Mucosa of descending colon (tissue), 3 donors: ENCODE measurements at places on chromosomes 5 and 9.

- DNase-seq: no peak
These were observed 54.8 kb downstream of the SAXO1 start for GRCh38 chr9:18978188-18978587.

- DNase-seq: no peak
These were observed 9.0 kb upstream of the MEGF10 start for GRCh38 chr5:127281609-127282008.

DNA sequence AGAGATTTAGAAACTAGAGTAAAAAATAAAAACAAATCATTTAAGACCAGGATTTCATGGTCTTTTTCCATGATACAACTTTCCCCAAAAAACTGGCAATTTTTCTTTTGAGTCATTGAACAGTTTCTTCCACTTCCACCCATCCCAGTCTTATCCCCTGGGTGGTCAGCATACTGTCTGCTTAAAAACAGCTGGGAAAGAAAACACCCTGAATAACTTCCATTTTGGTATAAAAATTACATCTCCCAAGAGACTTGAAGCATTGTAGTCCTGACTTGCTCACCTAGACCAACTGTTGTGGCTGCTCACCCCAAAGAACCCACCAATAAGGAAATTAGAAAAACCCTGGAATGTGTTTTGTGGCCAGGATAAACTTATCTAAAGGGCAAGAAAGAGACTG lies 731.3 kb downstream of the NR2F1-AS1 start:
- no peak for DNase-seq

DNA sequence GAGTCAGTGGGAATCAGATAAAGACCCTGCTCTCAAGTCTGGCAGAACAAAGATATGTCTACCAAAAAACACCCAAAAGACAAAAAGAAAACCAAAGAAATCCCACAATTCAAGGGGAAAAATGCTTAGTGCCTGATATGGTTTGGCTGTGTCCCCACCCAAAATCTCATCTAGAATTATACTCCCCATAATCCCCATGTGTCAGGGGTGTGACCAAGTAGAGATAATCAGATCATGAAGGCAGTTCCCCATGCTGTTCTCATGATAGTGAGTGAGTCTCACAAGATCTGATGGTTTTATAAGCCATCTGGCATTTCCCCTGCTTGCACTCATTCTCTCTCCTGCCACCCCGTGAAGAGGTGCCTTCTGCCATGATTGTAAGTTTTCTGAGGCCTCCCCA lies 13.4 kb downstream of the FBXO10 start:
- DNase-seq: no peak

- DNase-seq: no peak
These were observed 92.5 kb downstream of the MSX2 start for GRCh38 chr5:174816858-174817257.

DNA sequence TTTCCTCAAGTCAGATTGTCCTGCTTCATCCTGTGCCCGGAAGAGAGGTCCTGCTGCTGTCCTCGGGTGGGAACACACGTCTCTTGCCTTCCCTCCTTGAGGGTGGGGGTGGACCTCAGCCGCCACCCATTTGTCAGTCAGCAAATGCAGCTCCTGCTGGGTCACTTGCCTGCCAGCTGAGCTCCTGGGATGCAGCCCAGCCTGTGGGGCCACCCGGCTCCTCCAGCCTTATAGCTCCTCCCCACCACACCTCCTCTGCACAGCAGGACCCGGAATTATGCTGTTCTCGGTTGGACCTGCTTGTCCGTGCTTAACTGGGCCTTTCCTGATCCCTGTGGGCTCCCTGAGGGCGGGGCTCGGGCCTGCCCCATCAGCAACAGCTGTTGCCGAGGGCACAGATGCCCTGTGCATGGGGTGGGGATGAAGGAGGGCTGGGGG lies 52.7 kb downstream of the RXRA start:
- DNase-seq: peak; percentile 67

- DNase-seq: no peak
These were observed 159.8 kb downstream of the ZSWIM6 start for GRCh38 chr5:61491861-61492260.

GRCh38 chr9:86287013-86287412 lies 4.7 kb upstream of the ISCA1 start:
- no peak for DNase-seq

DNA sequence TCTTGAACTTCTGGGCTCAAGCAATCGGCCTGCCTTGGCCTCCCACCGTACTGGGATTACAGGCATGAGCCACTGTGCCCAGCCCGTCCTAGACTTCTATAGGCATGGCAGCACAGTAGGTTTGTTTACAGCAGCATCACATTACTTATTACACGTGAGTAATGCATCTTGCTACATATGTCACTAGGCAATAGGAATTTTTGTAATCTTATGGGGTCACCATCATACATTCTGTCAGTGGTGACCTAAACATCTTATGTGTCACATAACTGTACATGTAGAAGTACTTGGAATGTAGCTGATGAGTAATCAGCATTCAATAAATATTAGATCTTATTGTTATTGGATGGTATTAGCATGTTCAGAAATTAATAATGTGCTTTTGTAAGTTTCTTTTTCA lies 22.9 kb upstream of the ABCA1 start:
- DNase-seq: no peak

- DNase-seq: no peak
These were observed 681.8 kb downstream of the SEMA5A start for GRCh38 chr5:8864053-8864452.

- DNase-seq: no peak
These were observed 37.5 kb downstream of the SLC44A1 start for GRCh38 chr9:105281926-105282325.

DNA sequence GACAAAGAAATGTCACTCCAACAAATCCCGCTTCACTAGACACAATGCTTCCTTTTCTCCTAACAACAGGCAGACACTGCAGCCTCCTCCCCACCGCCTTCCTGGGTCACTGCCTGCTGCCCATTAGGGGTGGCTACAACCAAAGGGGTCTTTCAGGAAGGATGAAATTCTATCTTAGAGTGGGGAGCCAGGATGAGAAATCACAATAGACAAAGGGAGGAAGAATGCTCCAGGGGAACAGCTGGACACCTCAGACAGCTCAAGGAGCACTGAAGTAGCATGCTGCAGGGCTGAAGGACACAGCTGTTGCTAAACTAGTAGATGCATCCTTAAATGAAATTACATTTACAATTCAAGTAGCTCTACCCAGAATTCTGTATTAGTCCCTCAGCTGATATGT lies 54.2 kb downstream of the PRELID2 start:
- no peak for DNase-seq
